ENCODE measurements at places on chromosomes 16 and 17.

DNA sequence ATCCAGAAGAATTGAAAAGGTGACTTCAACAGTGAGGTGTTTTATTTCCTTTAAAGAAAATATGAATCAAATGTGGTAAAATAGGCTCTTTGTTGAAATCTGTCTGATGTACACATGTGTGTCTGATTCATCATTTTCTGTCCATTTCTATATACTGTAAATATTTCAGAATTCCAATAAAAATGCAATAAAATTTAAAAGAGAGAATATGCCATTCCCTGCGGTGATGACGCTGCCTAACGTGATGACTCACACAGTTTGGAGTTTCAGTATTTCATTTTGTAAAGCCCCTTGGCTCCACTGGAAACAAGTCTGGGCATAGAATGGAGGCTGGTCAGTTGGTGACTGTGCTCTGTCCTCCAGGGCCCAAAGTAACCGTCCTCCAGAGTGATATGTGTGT lies 482.5 kb upstream of the CDH5 start:
- no peak for DNase-seq

- DNase-seq, result no peak
These were observed 36.9 kb downstream of the DYNLRB2 start for GRCh38 chr16:80577485-80578280.

DNA sequence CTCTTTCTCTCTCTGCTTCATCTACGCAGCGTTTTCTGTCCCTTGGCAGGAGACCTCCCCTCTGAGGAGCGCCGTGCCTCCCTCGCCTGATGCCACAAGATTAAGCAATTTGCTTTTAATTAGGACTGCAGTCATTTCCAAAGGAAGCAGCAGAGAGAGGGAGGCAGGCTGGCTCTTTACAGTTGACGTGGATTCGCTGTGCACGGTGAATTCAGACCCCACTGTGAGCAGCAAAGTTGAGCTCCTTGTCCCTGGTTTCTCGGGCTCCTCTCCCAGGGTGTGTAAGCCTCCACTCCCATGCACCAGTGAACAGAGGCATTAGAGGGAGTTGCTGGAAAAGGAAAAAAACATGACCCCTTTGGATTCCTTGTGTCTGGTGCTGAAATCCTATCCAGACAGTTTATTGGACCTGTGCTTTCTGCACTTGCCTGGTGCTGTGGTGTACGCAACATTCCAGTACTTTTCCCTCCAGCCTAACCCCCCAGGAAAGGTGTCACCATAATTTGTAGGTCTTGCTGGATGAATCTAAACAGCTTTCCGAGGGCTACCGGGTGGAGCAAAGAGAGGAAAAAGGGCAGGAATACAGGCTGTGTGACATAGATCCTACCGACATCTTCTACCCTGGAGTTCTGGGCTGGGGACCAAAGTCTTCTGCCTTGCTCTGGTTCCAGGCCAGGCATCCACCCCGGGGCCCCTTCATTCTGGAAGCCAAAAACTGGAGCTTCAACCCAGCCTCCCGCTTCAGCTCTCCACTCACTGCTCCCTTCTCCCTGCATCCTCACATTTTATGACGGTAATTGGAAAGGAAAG lies 171.0 kb downstream of the MAF start:
- no peak for DNase-seq

DNA sequence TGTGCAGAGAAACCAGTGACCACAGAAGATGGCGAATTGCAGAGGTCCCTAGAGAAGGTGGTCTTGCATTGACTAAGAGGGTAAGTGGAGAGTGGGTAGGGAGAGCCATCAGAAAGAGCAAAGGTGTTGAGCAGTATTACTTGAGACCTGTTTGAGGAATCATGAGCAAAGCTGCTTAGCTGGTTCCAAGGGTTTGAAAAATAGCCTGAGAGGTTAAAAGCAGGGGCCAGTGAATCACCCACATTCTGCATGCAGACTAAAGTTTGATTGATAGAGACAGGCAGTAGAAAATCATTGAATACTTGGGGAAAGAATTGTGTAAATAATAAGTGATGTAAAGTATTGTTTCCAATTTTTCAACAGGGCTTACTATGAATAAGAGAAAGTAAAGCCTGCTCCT lies 34.0 kb upstream of the KCNJ16 start:
- DNase-seq, result no peak

DNA sequence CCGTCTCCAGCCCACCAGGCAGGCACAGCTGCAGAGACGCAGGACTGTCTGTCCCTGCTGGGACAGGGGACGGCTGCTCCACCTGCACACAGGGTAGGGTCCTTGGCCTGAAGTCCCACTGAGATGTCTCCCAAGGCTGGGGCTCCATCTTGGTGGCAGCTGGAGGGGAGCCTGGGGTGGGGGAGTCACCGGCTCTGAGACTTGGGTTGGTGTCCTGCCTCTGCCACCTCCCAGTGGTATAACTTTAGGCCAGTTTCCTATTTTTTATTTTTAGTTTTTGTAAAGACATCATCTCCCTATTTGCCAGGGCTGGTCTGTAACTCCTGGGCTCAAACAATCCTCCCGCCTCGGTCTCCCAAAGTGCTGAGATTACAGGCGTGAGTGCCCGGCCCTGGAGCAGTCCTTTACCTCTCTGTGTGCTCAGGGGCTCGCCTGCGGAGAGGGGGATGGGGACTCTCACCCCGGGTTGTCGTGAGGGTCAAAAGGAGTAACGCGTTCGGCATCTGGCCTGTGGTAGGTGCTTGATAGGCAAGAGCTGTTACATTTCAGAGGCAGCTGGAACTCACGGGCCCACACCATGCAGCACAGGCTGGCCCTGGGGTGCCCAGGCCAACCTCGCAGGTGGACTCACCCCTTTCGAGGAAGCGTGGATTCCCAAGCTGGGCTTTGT lies 46.6 kb upstream of the DOC2B start:
- DNase-seq, result no peak

- DNase-seq, result no peak
These were observed 24.0 kb downstream of the SYCE1L start for GRCh38 chr16:77223184-77223583.

DNA sequence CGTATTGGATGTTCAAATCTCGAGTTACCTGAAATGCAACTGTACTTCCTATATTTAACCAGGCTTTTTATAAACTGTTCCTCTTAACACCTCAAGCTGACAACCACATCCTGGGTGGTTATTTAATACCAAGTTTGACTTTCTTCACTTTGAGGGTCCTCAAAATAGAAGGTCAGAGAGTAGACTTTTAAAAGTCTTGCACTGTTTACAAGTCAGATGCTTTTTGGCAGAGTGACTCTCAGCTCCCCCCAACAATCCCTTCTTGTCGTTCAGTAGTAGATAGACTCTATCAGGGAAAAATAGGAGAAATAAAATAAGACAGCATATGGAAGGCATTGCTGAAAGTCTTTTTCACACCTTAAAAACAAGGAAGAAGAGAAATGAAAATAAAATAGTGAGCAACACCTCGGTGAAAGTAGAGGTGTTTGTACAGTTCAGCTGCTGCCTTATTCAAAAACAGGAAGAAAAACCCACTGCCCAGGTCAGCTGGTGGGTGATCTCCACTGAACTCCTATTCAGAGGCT lies 650.4 kb downstream of the WWOX start:
- DNase-seq, result no peak

GRCh38 chr16:84042308-84042878 lies at the start of gene SLC38A8:
Gene SLC38A8 (minus strand): TSS chr16:84042795. CDS start chr16:84042157, 638 bp downstream.
- DNase-seq, result no peak

GRCh38 chr16:49940464-49941224 lies 84.4 kb upstream of the CNEP1R1 start:
- no peak for DNase-seq

DNA sequence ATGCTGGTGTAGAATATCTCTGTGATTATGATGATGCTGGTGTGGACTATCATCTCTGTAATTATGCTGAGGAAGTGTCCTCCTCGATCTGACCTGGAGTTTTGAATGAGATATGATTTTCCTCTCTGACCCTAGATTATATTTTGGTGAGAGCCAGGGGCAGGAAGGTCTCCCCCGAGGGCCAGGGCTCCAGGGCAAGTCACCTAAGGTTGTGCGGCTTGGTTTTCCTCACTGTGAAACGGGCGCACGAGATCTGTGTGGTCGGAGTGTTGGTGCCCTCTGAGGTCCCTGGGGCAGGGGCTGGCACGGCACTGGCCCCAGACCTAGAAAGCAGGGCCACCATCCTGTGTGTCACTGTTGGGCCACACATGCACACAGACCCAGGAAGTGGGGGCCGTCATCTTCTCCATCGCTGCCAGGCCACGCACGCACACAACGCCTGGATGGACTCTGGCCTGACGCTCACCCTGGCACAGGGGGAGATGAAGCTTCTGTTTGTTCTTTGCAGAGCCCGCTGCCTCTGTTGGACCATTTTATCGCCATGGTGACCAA lies 67.7 kb upstream of the ZNF469 start:
- no peak for DNase-seq

- DNase-seq, result no peak
These were observed 42.4 kb upstream of the HOXB13 start for GRCh38 chr17:48770954-48771353.

DNA sequence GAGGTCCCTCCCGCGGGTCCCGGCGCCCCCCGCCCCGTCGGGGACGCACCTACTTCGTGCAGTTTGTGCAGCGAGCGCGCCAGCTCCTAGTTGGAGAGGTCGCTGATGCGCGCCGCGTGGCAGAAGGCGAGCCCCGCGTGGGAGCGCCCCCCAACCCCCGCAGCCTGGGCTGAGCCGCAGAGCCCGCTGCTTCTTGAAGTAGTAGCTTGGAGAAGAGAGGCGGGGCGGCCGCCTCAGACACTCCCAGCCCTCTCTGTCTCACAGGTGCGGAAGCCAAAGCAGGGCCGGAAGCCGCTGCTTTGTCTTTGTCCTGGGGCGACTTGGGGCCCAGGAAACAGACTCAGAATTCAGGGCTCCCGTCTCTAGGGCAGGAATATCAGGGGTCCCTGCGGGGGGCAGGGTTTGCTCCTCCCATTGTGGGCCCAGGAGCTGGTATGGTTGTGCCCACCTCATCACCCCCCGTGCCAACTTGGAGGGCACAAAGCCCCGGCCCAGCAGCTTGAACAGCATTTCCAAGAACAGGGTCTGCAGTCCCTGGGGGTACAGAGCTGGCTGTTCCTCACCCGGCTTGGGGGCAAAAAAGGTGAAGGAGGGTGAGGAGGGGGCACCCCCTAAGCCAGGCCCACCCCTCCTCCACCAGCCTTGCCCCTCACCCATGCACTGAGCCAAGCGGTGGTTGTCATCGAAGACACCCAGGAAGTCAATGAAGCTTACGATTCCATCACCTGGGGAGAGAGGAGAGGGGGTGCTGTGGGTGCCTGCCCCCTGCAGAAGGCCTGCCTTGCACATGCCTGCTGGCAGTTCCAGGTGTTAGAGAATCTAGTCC lies 13.5 kb downstream of the SPATA32 start:
- DNase-seq, result no peak

DNA sequence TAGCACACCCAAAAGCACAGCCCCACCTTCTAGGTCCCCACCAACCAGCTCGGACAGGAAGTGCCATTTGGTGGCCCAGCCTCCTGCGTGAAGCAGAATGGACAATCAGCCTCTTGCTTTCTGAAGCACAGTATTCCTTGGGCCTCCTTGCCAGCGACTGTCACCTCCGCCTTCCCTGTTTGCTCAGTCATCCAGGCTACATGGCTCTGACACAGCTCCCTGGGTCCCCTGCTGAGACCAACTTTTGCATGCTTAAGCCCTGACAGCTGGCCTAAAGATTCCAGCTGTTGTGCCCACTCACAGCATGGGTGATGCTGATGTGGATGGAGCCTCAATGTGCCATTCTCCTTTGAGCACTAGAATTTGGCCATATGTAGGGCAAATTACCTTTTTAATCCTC lies 4.5 kb upstream of the CACNG5 start:
- DNase-seq, result no peak

GRCh38 chr17:6421700-6422604 lies 13.0 kb downstream of the AIPL1 start:
- peak; percentile 33 for DNase-seq

DNA sequence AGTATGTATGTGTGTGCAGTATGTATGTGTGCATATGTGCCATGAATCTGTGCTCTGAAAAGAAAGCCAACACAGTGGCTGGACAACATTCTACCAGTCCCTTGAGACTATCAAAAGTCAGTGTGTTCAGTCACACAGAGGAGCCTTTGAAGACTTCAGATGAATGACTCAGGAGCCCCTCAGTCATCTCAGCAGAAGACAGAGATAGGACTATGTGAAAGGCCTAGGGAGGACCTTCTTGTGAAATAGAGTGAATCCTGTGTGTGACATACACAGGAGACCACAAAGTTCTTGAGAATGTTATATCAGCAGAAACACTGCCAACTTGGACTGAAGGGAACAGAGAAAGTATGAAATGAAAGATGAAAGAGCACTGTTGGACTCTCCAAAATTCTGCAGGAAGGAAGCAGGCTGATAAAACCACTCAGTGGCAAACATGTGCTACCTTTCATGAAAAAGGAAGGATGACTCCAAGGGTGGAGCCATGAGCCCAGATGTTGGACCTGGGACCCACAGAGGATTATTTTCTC lies 108.4 kb downstream of the METRNL start:
- DNase-seq, result no peak

- no peak for DNase-seq
These were observed 29.3 kb downstream of the HIC1 start for GRCh38 chr17:2084036-2084765.

GRCh38 chr16:1363501-1364041 lies 11.8 kb downstream of the GNPTG start:
- peak; percentile 61 for DNase-seq

DNA sequence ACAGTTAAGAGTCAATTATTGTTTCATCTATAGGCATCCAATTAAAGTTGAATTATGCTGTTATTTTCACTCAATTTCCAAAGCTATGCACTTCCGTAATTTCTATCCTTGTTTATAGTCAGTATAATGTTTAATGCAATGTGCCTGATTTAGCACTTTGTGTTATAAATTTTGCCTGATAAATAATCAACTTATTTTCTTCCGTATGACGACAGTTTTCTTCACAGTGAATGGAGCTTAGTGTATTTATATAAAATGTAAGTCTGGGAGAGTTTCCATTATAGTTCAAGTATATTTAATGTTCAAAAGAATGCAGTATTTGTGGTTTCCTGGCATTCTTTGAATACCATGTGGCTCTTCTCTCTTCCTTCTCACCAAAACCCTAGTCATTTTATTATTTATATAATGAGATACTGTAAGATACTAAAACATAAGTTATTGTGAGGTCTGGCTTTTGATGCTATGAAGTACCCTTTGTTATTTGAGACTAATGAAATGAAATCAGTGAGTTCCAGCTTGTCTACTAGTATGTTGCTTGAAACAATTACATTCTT lies 240.6 kb downstream of the PRKCA start:
- DNase-seq, result no peak

GRCh38 chr17:164303-165235 lies 16.9 kb downstream of the DOC2B start:
- DNase-seq, result no peak

- DNase-seq, result no peak
These were observed 11.6 kb upstream of the CBX4 start for GRCh38 chr17:79850571-79851460.
